ENCODE measurements at places on chromosomes 11 and 22.

DNA sequence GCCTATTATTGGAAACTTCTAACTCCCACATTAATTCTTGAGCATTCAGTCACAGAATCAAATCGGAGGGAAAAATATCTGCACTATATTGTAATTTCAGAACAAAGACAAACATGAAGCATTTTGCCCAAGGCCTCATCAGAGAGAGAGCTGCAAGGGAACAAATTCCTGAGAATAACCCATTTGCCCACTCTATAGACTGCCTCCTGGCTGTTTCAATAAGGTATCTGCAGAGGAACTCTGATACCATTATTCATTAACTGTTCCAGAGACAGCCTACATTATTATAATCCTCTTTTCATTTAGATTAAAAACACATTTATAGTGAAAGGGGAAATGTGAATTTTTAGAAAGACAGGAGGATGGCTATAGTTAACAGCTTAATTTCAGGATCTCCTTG lies 663.9 kb downstream of the DLG2 start:
- DNase-seq: no peak

GRCh38 chr11:12174477-12175143 lies 64.2 kb downstream of the MICAL2 start:
- DNase-seq: peak; percentile 84

- peak; percentile 96 for DNase-seq
Measured at GRCh38 chr11:96307776-96308140, 35.2 kb downstream of the MAML2 start.

- no peak for DNase-seq
Measured at GRCh38 chr22:44821741-44822475, 69.5 kb downstream of the ARHGAP8 start.

- DNase-seq: peak; percentile 67
Measured at GRCh38 chr11:6298605-6299004, 21.7 kb downstream of the CAVIN3 start.

DNA sequence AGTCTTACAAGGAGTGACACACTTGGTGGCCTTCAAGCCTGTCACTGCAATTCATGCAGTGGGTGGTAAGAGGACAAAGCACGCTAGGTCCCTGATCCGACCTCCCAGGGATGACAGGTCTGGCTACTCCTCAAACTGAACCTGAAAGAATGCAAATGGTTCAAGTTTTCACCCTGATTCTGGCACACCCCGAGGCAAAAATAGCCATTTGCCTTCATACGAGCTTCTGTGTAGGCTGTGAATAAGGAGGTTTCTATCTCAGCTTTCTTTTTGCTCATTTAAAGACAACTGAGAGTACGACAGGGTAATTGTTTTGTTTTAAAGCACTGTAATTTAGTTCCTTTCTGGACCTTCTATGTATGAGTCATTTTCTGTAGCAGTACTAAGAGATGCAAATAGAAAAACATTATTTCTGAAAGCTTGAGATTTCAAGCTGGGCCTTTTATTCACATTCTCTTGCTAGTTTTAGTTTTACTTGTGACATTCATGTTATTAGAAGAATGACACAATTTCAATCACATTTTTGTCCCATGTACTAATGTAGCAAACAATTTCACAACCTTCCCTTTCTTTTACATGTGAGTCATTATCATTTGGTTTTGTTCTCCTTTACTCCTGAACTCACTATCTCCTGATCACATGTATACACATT lies 56.6 kb upstream of the FDX1 start:
- DNase-seq: peak; percentile 68

DNA sequence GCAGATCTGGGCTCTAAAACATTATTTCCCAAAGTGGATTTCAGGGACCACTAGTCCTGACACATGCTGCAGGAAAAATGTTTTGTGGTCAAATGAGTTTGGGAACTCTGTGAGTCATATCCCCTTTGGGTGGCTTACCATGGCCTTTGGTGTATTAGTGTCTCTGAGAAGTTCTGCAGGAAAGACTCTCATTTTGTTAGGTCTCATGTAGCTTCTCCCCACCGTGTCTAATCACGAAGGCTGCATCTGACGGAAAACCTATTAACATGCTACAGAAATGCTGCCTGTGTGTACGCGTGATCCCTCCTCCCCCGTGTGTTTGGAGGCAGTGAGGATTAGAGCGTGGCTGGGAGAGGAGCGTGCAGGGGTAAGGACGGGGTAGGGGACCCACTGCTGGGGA lies 191.7 kb downstream of the ST3GAL4 start:
- peak; percentile 95 for DNase-seq

- DNase-seq: no peak
Measured at GRCh38 chr11:107581147-107581546, 9.8 kb upstream of the ELMOD1 start.

DNA sequence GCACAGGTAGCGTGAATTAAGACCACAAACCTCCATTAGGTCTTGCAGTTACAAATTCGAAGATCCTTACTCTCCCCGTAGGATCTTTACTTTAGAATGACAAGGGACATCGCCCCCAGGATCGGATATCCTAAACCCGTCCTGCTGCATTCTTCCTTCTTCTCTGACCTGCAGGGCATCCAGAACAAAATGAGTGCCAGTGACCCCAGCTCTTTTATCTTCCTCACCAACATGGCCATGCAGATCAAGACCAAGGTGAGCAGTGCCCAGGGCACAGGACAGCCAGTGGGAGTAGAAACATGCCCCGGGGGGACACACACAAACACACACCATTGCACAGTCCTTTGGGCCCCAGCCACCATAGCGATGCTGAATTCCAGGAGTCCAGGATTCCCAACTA lies 42.6 kb upstream of the MPEG1 start:
- DNase-seq: no peak

DNA sequence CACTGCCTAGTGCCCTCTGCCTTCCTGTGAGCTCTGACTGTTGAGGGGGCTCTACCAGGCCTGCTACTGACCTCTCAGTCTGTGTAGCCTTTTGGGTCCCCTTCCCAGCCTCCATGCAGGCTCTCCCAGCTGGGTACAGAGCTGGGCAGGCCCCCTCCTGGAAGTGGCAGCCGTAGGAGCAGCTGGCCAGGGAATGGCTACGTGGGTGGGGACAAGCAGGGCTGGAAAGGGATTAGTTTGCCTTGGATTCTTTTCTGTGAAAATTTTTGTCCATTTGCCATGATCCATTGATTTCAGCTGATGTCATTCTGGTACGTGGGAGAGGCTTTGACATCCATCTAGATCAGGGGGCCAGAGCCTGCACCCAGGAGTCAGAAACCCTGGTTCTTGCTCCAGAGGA lies 23.9 kb upstream of the NECTIN1 start:
- no peak for DNase-seq

DNA sequence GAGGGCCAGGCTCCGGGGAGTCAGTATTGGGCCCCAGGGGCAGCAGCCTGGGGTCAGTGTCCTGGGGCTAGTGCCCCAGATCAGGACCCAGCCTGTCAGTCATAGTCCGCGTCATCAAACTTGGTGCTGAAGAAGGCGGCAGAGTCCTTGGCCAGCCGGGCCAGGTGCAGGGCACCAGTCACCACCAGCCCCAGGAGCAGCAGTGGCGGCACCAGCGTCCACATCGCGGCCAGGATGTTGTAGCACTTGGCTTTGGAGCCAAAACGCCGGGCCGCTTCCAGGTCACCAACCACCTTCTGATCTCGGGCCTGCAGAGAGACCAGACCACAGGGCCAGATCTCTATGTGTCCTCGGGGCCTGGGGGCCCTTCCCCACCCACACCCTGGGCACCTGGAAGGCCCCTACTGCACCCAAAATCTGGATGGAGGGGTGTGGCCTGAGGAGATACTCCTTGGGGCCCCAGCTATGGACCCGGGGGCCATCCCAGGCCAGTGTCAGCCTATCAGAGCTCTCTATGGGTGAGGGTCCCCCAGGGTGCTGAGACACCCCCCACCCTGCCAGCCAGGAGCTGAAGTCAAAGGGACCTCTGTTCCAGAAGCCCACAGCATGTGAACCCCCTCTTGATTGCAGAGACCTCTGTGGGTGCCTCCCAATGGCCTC lies 790 bp downstream of the IFITM5 start:
- no peak for DNase-seq

DNA sequence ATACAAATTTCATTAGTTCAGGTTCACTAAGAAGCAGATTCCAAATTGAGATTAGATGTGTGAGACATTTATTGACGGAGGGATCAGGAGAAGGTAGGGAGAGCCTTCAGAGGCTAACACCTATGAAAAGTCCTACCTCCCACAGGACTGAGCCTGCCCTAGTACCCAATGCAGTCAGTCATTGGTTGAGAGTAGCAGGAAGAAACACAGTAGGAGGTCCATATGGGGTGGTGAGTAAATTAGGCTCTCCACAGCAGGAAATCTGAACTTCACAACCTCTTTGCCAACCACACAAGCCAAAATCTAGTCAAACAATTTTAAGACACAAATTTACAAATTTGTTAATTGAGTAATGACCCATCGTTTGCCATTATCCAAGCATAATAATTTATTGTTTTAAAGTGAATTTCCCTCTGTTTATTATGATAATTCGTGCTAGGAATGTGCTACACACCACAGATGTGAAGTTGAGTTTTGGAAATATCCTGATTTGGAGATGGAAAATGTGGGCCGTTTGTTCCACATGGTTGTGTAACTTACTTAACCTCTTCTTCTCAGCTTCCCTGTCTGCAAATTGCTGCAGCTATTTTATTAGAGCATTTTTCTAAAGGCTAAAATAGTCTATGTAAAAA lies 542.1 kb downstream of the ETS1 start:
- no peak for DNase-seq

DNA sequence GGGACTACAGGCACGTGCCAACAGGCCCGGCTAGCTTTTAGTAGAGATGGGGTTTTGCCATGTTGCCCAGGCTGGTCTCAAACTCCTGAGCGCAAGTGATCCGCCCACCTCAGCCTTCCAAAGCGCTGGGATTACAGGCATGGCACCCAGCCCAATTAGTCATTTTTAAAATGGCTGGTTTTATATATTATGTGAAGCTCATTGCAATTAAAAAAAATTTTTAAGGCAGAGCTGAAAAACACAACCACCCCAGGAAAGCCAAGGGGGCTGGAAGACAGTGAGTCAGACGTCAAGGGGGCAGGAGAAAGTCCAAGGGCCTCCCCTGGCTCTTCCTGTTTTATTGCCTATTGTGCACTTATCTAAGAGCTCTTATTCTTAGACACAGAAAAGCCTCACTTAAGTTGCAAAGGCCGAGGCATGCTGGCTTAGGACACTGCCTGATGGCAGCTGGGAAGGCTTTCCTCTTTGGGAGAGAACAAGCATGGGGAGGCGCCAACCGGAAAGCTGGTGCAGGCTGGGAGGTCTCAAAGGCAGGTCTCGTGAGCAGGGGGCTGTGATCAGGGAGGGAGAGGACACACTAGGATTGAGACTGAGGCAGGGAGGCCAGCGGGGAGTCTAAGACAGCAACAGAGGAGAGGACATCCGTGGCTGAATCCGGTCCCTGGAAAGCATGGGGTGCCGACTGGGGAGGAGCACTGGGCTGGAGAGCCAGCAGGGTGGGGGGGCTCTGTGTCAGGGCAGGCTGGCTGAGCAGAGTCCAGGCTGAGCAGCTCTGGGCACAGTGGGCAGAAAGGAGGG lies 11.1 kb upstream of the OSM start:
- peak; percentile 69 for DNase-seq

GRCh38 chr11:70887542-70887827 lies 364.9 kb downstream of the SHANK2 start:
- DNase-seq: no peak

- peak; percentile 66 for DNase-seq
Measured at GRCh38 chr22:25564320-25564978, at the start of gene GRK3. GRK3 (plus strand) TSS chr22:25564675; CDS start chr22:25565041, 366 bp downstream.

- no peak for DNase-seq
Measured at GRCh38 chr11:13701506-13701905, 33.0 kb downstream of the FAR1 start.

DNA sequence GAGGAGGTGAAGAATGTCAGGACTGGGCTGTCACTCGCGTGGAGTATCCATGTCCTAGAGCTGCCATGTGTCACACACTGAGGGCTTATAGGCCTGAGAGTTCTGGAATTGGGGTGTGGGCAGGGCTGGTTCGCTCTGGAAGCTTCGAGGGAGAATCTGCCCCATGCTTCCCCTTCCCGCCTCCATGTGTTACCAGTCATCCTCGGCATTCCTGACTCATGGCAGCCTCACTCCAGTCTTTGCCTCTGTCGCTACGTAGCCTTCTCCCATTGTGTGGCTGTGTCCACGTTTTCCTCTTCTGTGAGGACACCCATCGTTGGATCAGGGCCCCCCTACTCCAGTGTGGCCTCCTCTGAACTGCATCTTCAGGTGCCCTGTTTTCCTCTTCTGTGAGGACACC lies 301.2 kb downstream of the TBC1D22A start:
- DNase-seq: no peak

DNA sequence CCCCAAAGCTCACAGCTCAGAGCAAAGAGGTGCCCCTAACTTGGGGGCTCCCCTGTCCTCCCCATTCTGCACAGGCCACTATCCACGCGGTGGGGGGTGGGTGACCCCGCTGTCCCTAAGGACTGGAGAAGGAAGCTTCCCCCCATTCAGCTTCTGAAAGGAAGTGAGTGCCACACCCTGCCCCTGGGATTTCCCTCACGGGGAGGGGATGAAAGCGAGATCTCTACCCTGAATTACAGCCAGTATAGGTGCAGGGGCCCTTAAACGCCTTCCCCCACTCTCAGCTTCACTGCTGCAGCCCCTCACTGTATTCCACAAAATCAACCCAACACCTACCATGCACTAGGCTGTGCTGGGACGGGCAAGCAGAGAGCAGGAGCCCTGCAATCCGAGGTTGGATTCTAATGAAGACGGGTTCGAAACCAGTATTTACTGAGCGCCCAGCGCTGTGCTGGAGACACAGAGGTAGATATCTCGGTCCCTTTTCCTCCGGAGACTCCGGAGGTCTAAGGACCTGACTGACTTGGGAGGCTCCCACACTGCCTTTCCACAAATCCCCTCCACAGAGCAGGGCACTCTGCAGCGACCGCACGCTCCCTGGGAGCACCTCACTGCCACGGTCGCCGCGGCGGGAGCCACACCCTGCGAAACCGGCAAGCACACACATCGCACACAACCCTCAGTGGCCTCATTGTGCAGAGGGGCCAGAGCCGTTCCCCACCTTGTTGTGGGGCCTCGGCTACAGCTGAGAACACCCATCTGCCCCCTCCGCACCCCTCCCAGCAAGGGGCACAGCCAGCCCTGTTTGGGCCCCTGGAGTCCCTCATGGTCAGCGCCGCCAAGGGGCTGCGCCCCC lies 1.8 kb downstream of the AHNAK start:
- peak; percentile 58 for DNase-seq

- peak; percentile 72 for DNase-seq
Measured at GRCh38 chr22:45127866-45128265, 35.9 kb upstream of the NUP50 start.

GRCh38 chr11:62427630-62428233 lies 8.9 kb downstream of the SCGB1A1 start:
- DNase-seq: peak; percentile 70

- peak; percentile 60 for DNase-seq
Measured at GRCh38 chr22:44735518-44736428, 16.6 kb upstream of the ARHGAP8 start.

GRCh38 chr22:19224557-19224956 lies 46.0 kb upstream of the SLC25A1 start:
- DNase-seq: no peak

GRCh38 chr11:86183694-86184093 lies 60.9 kb upstream of the EED start:
- peak; percentile 65 for DNase-seq

- no peak for DNase-seq
Measured at GRCh38 chr11:108588287-108588686, 5.3 kb downstream of the EXPH5 start.

GRCh38 chr11:88543902-88544655 lies 206.5 kb upstream of the CTSC start:
- peak; percentile 94 for DNase-seq
